Endothelial cell of umbilical vein (primary cell): ENCODE measurements at places on chromosomes 7 and 10.

DNA sequence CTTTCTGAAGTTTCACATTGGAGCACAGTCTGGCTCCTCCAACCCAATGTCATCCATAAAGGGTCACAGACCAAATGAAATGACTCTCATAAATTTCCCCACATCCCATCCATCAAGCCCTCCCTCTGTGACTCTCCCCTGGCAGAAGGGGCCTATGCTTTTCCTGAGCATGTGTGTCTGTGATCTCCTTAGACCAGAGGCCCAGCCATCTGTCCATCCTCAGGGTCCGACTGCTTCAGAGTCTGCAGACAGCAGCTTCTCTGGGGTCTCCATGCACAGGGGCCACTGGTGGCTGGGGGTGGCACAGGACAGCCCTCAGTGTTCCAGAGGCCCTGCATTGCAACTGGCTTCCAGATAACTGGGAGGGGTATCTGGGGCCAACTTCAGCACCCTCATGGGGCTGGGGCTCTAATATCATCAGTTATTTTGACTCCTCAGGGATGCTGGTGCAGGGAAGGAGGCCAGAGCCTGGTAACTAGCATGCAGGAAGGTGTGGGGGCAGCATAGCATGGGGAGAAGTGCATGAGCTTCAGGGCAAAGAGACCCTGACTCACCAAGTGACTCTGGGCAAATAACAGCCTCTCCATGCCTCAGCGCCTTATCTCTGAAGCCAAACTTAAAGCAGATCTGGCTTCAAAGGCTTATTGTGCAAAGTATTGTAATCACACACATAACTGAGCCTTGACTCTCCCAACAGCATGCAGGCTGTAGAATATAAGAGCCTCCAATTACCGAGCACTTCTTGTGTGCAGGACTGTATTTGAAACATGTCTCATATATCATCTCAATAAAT, 266.9 kb downstream of the GRID1 start:
- no peak overlapping the region for H3K27ac ChIP-seq
- no peaks in the 10 kb centered on the region for H3K27me3 ChIP-seq
- H3K4me3 ChIP-seq = no peak overlapping the region
- DNase-seq = no peak

DNA sequence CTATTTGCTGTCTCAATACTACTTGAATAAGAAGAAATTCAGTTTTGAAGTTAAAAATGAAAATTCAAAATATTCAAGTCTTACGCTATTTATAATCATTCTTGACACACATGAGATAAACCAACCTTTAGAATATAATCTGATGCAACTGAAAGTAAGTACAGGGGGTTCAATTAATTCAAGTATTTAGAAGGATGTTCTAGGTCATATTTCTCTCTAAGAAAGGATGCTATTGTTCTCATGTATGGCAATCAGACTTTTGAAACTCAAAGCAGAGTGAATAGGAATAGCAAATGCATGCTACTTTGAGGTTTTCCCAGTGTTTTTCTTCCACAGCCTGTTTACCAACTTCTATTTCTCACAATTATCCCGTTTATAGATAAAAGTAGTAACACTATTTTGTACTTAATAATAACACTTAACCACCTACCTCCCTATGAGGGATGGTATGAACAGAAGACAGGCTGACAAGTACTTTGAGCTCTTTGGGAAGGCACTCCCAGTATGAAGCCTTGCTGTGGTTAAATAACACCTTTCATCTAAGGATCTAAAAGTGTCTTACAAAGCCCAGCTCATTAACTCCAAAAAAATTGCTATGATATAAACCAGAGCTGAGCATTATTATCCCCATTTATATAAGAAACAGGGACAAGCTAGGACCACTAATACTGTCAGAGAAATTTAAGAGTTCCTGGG, 18.0 kb upstream of the SPOCK2 start:
- no peak for DNase-seq
- H3K4me1 ChIP-seq = no peaks in the 10 kb centered on the region
- no peak overlapping the region for H3K27ac ChIP-seq
- peaks cover 2% of the 10 kb centered on the region for H3K36me3 ChIP-seq

- H3K27me3 ChIP-seq = peaks cover 2% of the 10 kb centered on the region
- no peak for DNase-seq
- no peaks in the 10 kb centered on the region for H3K4me1 ChIP-seq
- H3K4me3 ChIP-seq = no peak overlapping the region
These were observed 150.8 kb upstream of the TMEM229A start for GRCh38 chr7:124183649-124184048.

GRCh38 chr10:100928039-100928438, 15.3 kb downstream of the SLF2 start:
- no peak overlapping the region for H3K27ac ChIP-seq
- DNase-seq = no peak
- H3K4me1 ChIP-seq = no peaks in the 10 kb centered on the region
- H3K27me3 ChIP-seq = no peaks in the 10 kb centered on the region

- no peaks in the 10 kb centered on the region for H3K36me3 ChIP-seq
- H3K27me3 ChIP-seq = no peaks in the 10 kb centered on the region
- H3K4me1 ChIP-seq = no peaks in the 10 kb centered on the region
- no peak overlapping the region for H3K27ac ChIP-seq
- peak; percentile 12 for DNase-seq
- no peak overlapping the region for H3K4me3 ChIP-seq
These were observed 2.4 kb upstream of the TAS2R38 start for GRCh38 chr7:141975806-141976523.

- peaks cover 3% of the 10 kb centered on the region for H3K36me3 ChIP-seq
- no peak for DNase-seq
- no peaks in the 10 kb centered on the region for H3K27me3 ChIP-seq
- H3K4me3 ChIP-seq = no peak overlapping the region
These were observed 39.3 kb downstream of the WASL start for GRCh38 chr7:123709525-123709924.
